ENCODE measurements at places on chromosomes 5 and 9. TPM values are rescaled to one million over a fixed set of nuclear protein-coding genes. Genes with fewer than 3 reads are reported as not detected.

DNA sequence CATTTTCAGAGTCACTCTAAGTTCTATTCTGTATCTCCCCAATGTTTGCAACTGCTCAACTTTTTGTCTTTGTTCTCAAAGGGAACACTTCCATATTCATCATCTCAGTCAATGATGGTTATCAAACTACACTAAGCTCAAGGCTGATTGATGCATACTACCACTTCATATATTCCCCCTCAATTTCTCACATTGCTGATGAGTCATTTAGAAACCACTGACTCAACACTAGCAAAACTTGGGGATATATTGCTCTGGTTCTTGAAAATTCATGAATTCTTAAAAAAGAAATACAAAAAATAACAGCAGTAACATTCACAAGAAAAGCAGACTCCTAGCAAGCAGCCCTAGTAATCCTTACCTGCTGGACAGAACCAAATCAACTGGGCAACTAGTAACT, 52.2 kb downstream of the ABHD17B start:
- DNase-seq: no peak

GRCh38 chr5:145872914-145873313, at the start of gene GRXCR2:
Gene GRXCR2 (minus strand): TSS chr5:145873014. CDS start chr5:145872968, 46 bp downstream.
- no peak for DNase-seq

TUSC1 gene
- 31.1 TPM for total RNA-seq

GRCh38 chr9:15205632-15206420, 101.2 kb downstream of the TTC39B start:
- DNase-seq: no peak

- DNase-seq: no peak
Observed at GRCh38 chr5:180645274-180646204, 3.9 kb downstream of the FLT4 start.

- no peak for DNase-seq
Observed at GRCh38 chr5:39099831-39100230, 25.6 kb upstream of the RICTOR start.

DNA sequence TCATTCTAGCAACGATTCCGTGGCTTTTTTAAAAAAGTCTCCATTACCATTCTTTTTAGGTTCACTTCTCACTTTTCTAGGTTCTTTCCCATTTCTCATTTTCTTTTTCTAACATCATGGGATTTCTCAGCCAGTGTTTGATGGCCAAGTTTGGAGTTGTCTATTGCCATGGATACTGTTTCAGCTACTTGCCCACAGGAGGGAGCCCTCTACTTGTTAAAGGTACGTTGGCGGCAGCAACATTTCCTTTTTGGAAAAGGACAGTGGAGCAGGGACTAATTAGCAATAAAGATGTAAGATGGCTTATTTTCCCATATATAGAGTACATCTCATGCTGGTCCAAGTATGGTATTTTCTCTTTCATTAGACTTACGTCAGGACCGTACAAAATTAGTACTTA, 2257.5 kb upstream of the C9orf72 start:
- no peak for DNase-seq

- no peak for DNase-seq
Observed at GRCh38 chr5:167247816-167248215, 1043.6 kb upstream of the WWC1 start.

GRCh38 chr5:60404171-60404570, 295.8 kb downstream of the DEPDC1B start:
- DNase-seq: no peak

- no peak for DNase-seq
Observed at GRCh38 chr9:84832453-84832852, 162.9 kb downstream of the NTRK2 start.

DNA sequence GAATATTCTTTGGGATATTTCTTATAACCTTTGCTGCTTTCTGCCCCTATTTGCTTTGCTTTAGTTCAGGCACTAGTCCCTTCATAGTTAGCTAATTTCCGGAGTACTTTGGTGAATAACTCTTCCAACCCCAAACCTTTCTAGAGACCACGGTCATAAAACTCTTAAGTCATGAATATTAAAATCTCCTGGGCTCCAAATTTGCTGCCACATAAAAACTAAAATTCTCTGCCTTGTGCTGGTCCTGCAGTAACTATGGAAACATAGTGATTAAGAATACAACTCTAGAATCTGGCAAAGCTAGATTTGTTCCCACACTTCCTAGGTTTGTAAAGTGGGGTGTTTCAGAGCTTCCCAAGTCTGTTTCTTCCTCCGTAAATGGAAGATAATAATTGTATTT, 10.0 kb upstream of the ACTBL2 start:
- no peak for DNase-seq

CACNA1B gene
- 0.33 TPM for total RNA-seq

SLC1A1 gene
- total RNA-seq: 2.1 TPM

PHF2 gene
- total RNA-seq: 53.5 TPM

JAKMIP2 gene
- 0.91 TPM for total RNA-seq

KYAT1 gene
- total RNA-seq: 8.4 TPM

- DNase-seq: no peak
Observed at GRCh38 chr9:17484906-17485305, 94.0 kb upstream of the SH3GL2 start.

DNA sequence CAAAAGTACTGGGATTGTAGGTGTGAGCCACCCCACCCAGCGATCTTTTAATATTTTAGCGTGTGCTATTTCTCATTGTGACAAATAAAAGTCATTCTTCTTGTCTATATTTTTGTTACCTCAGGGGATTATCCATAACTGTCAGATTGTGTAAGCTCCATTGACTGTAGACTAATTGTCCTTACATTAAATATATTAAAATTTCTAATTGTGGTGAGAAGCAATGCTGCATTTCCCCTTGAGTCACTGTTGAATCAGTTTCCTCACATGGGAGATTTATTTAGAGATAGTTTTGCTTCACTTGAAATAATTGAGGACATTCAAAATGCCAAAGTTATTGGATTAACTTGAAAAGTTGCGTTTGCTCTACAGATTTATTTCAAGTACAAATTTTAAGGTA, 782.4 kb upstream of the WWC1 start:
- DNase-seq: no peak
